ENCODE measurements at places on chromosomes 5 and 9.
A peak's percentile ranks its signal among the peaks of the same experiment; 100 is the strongest.

GRCh38 chr9:87868635-87869034 lies 14.0 kb upstream of the SPATA31E1 start:
- DNase-seq = no peak

DNA sequence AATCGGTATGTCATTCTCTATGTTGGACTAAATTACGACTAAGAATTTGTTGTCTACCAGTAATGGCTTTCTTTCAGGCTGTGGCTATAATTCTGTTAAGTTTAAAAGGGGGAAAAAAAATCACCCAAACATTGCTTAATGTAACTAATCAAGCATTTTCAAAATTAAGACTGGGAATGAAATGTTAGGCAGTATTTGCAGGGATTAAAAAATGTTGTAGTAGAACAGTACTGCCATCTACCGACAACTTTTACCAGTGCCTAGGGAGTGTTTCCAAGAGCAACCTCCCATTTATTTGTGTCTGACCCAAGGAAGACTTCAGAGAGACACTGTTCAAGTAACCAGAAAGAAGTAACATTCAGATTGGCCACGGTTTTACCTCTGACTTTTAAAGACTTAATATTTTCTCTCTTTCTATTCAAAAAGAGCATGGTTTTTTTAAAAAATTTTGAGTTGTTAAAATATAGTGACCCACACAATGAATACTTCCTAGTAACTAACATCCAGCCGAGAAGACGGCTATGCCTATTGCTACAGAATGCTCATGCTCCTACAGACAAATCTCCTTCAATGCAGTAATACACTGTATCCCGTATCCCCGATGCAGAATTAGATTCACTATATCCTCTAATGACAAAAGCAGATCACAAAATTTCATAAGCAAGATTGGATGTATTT lies 92.4 kb downstream of the ARL15 start:
- DNase-seq = peak; percentile 63

DNA sequence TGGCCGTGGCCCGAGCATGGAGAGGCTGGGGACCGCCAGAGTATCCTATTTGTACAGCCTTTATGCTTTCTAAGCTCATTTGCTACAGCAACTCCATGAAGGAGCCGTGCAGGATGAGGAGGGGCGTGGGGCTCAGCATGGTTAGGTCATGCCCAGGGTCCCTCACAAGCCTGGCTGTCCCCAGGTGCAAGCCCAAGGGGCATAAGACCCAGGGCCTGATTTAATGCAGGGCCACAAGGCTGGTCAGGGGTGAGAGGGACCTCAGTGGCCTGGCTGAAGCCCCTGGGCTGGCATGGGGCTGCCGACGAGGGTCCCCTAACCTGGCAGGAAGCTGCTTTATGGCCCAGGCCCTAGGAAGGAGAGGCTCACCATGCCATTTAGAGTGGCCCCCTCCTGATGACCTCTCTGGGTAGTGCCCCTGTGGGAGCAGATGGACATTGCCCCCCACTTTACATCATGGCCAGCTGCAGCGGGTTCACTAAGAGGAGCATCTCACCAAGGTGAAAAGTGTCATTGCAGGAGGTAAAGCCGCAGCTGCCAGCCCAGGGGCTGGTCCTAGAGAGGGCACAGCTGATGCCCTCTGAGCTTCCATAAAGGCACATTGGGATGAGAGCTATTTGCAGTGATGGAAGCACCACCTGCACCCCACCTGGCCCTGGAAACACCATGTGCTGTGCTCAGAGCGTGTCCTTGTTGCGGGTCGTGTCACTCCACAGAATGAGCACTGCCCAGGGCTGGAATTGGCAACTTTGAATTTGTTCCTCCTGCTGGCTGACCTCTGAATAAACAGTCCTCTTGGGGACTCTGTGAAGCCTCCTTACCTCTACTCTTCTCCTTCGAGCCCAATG lies 58.9 kb downstream of the ZNF618 start:
- DNase-seq = no peak

GRCh38 chr5:4646715-4647375 lies 493.3 kb upstream of the ADAMTS16 start:
- DNase-seq = no peak

DNA sequence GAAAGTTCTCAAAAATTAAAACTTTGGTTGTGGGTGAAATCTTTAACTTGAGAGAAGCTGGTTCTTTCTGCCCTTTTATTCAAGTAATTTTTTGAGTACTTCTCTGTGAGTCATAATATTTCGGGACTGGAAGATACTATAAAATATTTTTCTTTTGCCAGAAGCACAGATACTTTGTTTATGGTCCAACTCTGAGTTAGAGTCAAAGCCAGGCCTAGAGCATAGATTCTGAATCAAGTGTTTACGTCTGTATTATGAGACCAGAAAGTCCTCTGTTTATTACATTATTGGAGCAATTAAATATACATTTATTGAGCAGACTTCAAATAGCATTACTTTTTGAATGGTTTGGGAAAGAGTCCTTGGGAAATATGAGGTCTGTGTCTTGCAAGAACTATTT lies 187.9 kb downstream of the FER start:
- DNase-seq = no peak

DNA sequence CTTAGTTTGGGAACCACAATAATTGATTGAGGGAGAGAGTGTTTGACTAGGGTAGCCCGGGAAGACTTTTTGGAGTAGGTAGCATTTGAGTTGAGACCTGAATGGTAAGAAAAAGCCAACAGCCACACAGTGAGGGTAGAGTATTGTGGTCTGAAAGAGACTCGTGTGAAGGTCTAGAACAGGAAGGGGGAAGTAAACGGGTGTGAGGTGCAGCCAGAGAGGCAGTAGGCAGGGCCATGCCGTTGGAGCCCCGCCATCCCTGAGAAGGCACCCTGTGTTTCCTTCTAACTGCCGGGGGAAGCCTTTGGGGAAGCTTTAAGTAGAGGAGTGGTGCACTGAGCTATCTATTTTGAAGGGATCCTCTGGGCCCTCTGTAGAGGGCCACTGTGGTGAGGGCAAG lies 3.5 kb upstream of the F2RL2 start:
- DNase-seq = no peak

GRCh38 chr5:131224387-131225201 lies 39.3 kb upstream of the CDC42SE2 start:
- no peak for DNase-seq

DNA sequence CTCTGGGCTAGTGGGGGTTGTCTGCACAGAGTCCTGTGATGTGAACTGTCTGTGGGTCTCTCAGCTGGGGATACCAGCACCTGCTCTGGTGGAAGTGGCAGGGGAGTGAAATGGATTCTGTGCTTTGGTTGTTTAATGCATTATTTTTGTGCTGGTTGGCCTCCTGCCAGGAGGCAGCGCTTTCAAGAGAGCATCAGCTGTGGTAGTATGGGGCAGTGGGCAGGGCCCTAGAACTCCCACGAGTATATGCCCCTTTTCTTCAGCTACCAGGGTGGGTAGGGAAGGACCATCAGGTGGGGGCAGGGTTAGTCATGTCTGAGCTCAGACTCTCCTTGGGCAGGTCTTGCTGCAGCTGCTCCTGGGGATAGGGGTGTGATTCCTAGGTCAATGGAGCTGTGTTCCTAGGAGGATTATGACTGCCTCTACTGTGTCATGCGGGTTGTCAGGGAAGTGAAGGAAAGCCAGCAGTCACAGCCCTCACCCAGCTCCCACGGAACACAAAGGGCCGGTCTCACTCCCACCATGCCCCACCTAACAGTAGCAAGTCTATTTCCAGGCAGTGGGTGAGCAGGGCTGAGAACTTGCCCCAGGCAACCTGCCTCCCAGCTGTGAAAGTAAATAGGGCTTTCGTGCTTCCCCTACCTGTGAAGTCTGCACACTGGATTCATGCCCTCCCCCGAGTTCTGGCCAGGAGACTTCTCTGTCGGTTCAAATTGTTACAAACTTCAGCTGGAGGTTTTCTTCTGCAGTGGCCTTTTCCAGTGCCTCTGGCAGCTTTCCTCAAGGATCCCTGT lies 25.7 kb upstream of the FAM81B start:
- no peak for DNase-seq

DNA sequence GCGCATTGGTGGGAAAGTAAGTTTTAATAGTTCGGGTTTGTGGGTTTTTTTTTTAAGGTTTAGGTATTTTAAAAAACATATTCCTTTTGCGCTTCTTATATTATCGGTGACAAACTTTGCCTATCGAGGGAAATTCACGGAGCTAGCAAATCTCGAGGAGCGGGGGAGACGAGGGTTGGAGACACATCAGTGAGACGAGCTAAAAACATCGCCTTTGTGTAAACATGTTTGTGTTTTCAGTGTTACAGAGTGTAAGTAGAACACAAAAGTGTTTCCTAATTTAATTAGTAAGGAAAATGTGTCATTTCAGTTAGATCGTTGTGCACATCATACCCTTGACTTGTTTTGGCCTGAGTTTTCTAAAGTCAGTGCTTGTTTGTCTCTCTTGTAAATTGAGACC lies 945 bp downstream of the BTF3 start:
- no peak for DNase-seq

- DNase-seq = no peak
Measured at GRCh38 chr5:140018517-140018916, 24.6 kb downstream of the NRG2 start.

- no peak for DNase-seq
Measured at GRCh38 chr9:98472216-98472615, 216.8 kb upstream of the TBC1D2 start.

GRCh38 chr9:93041108-93041802 lies 17.2 kb upstream of the SUSD3 start:
- DNase-seq = no peak

DNA sequence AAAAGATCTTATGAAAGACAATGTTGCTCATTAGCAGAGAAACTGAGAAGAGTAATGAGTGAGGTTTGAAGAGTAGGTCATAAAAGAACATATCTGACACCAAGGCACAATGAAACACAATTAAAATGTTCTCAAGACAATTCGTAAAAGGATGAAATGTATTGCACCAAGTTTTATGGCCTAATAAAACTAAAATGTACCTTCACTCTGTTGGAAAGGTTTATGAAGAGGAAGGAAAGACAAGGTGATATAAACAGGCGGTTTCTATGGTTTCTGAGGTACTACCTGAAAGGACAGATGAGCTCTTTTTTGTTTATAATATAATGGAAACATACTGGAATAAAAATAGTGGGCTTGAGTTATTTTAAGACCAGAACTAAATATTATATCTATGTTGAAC lies 821.3 kb downstream of the TAF11L14 start:
- no peak for DNase-seq

GRCh38 chr5:40571729-40572128 lies 108.0 kb upstream of the PTGER4 start:
- DNase-seq = no peak

GRCh38 chr5:955886-956761 lies 52.5 kb upstream of the NKD2 start:
- no peak for DNase-seq

DNA sequence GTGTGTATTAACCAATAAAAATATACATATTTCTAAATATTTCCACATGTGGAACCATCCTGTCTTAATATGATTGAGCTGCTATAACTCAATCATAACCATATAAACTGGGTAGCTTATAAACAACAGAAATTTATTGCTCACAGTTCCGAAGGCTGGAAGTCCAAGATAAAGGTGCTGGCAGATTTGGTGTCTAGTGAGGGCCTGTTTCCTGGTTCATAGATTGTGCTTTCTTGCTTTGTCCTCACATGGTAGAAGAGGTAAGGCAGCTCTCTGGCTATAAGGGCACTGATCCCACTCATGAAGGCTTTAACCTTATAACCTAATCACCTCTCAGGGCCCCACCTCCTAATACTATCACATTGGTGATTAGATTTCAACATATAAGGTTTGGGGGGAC lies 14.0 kb upstream of the PRKAA1 start:
- no peak for DNase-seq

DNA sequence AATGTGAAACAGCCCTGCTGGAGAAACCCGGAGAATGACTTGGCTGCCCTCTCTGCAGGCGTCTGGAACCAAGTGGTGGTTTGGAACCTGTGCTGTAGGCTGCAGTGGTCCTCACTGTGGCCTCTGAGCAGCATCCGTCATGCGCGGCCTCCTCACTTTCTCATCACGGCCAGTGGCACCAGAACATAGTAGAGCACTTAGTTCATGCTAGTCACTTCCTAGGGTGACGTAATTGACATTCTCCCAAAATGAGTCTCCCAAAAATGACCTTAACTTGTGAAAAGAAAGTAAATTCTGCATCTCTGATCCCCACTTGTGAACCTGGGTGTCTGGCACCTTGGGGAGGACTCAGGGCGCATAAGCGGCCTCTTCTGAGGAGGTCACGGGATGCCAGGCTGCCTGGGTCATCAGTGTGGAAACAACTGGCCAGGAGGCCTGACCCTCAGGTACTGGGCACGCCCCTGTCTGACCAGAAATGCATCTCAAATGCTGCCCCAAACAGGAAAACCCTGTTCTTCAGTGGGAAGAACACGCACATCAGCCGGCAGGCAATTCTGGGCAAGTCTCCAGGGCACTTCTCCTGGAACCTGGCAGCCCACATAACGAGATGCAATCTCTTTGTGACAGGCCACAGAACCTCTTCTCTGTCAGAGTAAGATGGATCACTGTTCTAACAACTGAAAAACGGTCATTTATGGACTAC lies 36.6 kb upstream of the SPTLC1 start:
- peak; percentile 69 for DNase-seq

GRCh38 chr5:31711935-31712592 lies 73.1 kb downstream of the PDZD2 start:
- DNase-seq = no peak

- peak; percentile 70 for DNase-seq
Measured at GRCh38 chr9:130535818-130536521, 43.4 kb upstream of the FUBP3 start.

DNA sequence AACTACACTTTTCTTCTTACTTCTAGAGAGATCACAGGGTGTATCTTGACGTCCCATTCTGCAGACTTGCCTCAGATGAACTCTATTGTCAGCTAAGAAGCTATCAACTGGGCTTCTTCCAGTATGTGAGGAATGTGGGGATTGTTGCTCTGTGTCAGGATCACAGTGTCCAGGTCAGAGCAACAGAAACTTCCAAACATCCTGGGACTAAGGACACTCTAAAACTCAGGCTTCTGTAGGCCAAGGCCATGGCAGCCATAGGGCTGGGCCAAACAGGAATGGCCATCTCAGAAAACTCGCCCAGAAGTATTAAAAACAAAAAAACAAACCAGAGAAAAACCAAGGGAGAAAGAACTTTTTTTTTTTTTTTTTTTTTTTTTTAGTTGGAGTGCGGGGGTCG lies 210.0 kb upstream of the CLINT1 start:
- no peak for DNase-seq

DNA sequence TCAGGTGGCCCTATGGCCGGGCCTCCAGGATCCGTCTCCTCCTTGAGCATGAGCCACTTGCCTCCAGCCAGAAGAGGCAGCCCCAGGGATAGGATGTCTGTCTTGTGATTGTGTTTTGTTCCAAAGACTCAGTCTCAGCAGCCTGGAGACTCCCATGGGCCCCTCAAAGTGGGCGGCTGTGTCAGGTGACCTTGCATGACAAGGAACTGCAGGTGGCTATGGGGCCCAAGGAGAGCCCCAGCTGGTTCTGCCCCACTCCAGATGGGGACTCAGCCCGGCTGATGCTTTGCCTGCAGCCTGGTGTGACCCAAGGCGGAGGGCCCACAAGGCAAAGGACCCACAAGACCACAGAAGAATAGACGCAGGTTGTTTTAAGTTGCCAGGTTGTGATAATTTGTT lies 284.3 kb upstream of the IRX4 start:
- no peak for DNase-seq

Data from AG08395 (cell line).